ENCODE measurements at places on chromosomes 5 and 9. TPM values are rescaled to one million over a fixed set of nuclear protein-coding genes. Genes with fewer than 3 reads are reported as not detected.

The PCDHA12 gene
- total RNA-seq = not detected

The GPR21 gene
- 0.64 TPM for total RNA-seq

The GAS1 gene
- 0.82 TPM for total RNA-seq

The IL3 gene
- total RNA-seq = not detected

DNA sequence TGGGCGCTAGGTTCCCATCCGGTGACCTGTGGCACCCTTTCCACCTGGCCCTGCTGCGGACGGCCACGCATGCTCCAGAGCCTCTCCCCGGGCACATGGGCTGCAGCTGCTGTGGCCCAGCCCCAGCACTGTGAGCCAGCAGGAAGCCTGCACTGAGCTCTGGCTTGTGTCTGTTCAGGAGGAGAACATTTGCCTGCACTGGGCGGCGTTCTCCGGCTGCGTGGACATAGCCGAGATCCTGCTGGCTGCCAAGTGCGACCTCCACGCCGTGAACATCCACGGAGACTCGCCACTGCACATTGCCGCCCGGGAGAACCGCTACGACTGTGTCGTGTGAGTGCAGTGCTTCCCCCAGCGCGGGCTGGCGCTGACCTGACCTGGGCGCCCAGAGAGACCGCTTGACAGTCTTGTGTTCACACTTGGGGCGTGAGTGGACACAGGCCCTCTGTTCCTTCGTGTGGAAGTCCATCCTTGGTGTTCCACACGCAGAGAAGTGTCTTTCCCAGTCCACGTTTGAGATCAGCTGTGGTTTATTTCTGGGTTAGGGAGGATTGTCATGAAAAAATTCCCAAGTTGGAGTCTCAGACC lies 66.2 kb upstream of the CACNA1B start:
- DNase-seq = no peak

- no peak for DNase-seq
Measured at GRCh38 chr9:15182730-15183129, 124.3 kb downstream of the TTC39B start.

GRCh38 chr5:108386345-108387061 lies 4.6 kb upstream of the FBXL17 start:
- no peak for DNase-seq

DNA sequence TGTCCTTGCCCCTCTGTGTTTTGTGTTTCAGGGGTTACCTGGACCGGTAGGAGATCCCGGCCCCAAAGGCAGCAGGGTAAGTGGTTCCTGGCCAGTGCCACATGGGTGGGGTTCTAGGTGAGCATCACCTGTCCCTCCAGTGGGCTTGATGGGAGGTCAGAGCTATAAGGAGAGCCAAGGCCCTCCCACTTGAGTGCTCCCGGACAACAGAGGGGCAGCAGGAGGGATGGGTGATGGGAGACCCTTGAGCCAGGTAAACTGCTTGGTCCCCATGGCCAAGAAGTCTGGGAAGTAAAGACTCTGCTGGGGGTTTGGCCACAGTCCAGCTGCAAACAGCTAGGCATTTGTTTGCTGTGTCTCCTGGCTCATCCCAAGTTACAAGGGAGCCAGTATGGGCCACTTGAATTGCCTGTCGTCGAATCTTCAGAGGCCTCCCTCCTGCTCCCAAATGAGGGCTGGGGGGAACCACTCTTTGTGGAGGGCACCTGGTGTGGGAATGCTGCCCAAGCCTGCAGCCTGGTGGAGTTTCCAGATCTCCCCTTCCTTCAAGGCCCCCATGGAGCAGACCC lies 51.0 kb downstream of the COL27A1 start:
- DNase-seq = no peak

GRCh38 chr9:136703276-136703860 lies 9.0 kb upstream of the DIPK1B start:
- no peak for DNase-seq

- no peak for DNase-seq
Measured at GRCh38 chr5:141402553-141403243, at the start of gene PCDHGA9. Gene PCDHGA9, plus strand, starts transcription at chr5:141402778. Its CDS starts 175 bp downstream, at chr5:141402953.

All from T-cell (primary cell).